IMR-90 (cell line): ENCODE measurements at places on chromosomes 2 and 18. TPM values are rescaled to one million over a fixed set of nuclear protein-coding genes. Genes with fewer than 3 reads are reported as not detected.

FAM161A gene
- 1.1 and 1.3 TPM in 2 replicates for total RNA-seq

MC4R gene
- 0.18 and 0.28 TPM in 2 replicates for total RNA-seq

RAB27B gene
- total RNA-seq: 1.3 and 1.7 TPM in 2 replicates

EMX1 gene
- total RNA-seq: not detected in 2 replicates

PPP1R1C gene
- 0.28 and 0.36 TPM in 2 replicates for total RNA-seq

PAX3 gene
- not detected in 2 replicates for total RNA-seq

DSC1 gene
- not detected in 2 replicates for total RNA-seq

RBM43 gene
- 1.6 and 2.5 TPM in 2 replicates for total RNA-seq

CYP1B1 gene
- 1.1 and 1.9 TPM in 2 replicates for total RNA-seq

- DNase-seq: peak; percentile 72
Measured at GRCh38 chr2:201886504-201886903, 80.2 kb downstream of the CDK15 start.

GRCh38 chr2:212520340-212520739 is 18.3 kb downstream of the ERBB4 start:
- no peak for DNase-seq

GRCh38 chr2:229489016-229489415 is 217.9 kb upstream of the PID1 start:
- DNase-seq: peak; percentile 13

- no peak for DNase-seq
Measured at GRCh38 chr2:49687918-49688317, 533.6 kb upstream of the FSHR start.

DNA sequence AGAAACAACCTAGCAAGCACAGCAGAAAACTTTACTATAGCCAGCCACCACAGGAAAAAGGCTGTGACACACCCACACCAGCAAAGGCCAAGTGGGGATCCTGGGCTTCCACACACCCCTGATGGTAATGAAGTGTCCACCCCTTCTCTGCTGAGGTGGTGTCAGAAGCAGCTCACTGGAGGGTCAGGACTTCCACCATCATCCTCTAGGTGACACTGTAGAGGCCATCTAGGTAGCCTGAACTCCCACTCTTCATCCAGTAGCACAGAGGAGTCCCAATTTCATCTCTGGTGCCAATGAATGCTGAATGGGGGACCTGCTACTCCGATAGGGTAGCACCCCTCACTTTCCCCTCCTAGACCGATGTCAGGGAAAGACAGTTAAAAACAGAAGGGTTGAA is 1544.4 kb downstream of the LRP1B start:
- peak; percentile 30 for DNase-seq

DNA sequence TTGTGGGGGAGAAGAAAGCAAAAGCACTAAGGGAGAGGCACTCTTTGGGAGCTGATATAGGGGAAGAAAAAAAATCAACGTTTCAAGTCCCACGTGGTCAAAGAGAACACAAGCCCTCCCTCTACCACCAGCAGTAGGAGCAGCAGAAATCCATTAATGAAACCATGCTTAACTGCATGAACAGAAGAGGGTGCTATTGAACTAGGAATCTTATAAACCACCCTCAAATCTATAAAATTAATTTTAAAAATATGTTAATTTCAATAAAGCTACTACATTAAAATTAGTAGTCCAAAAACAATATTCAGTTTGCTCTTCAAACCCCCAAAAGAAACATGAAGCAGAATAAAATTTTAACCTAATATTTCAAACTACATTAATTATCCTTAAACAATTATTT is 147.8 kb downstream of the TMEM18 start:
- DNase-seq: peak; percentile 1

DNA sequence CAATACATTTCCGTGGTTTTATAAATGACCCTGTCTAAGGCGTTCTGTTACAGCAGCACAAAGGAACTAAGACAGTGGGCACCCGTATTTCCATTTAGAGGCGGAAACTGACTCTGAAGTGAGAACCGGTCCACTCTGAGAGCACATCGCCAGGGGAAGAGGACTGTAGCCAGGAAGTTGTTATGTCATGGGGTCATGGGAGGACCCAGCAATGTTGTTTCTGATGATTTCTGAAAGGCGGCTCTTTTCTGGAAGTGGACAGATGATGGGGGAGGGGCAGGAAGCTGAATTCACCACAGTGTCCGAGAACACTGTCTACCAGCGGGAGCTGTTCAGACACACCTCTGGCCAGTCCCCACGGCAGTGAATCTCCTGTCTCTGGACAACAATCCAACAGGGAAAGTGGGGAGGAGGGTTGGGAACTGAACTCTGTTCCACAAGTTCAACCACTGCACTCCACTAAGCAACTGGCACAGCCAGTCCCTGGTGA is 2.1 kb upstream of the LRRFIP1 start:
- no peak for DNase-seq

DNA sequence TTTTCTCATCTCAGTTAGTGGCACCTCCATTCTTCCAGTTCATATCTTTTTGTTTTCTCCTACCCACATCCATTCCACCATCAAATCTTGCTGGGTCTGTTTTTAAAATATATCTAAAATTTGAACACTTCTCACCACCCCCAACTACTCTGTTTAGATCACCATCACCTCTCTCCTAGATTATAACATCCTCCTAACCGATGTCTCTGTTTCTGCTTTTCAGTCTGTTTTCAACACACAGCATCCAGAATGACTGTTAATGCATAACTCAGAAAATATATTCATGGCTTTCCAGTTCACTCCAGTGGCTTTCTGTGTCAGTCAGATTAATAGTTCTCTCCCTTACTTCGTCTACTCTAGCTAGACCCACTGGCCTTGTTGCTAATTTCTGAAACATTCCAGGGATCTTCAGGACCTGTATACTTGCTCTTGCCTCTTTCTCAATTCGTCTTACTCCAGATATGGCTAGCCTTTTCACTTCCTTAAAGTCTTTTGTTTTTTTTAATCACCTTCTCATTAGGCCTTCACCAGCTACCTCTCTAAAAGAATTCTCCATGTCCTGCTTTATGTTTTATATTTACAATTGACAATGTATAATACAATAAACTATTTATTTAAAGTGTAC is 105.3 kb downstream of the COMMD1 start:
- no peak for DNase-seq

DNA sequence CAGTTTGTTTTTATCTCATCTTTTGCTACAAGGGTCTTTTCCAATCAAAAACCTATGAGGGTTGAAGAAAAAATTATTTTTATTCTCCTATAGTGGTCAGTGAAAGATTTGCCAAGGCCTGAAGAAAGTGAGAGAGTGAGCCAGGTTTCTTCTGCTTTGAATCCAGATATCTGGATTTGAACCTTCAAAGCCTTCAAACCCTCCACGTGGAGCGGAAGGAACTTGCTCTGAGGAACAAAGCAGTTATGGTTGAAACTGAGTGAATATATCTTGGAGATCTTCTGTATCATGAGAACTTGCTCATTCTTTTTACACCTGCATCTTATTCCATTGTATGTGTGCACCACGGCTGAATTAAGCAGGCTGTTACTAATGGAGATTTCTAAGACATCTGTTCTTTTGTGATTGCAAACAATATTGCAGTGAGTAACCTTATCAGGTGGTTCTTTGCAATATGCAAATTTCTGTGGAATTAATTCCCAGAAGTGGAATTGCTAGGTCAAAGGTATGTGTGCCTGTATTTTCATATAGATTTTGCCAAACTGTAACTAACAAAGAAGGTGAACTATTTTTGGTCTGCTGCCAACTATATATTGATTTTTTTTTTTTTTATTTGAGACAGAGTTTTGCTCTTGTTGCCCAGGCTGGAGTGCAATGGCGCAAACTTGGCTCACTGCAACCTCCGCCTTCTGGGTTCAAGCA is 147.9 kb downstream of the B3GNT2 start:
- no peak for DNase-seq

GRCh38 chr2:224086226-224086914 is 47.3 kb upstream of the SERPINE2 start:
- peak; percentile 89 for DNase-seq

DNA sequence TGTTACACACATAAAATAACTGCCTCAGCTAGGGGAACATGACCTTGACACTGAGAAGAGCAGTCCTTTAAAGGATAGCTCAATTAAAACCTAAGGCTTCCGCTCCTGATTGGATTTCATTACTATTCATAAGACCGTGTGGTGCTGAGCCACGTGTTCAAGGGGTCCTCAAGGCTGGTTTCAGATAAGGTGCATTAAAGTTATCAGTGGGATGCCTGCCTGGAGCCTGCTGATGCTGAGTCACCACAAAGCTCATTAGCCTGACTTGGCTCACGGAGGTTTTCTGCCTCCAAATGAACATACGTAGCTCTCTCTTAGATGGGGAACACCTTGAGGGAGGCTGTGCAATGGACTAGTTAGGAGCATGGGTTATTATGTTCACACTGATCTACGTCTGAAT is 518.9 kb downstream of the TDRD15 start:
- DNase-seq: peak; percentile 27

DNA sequence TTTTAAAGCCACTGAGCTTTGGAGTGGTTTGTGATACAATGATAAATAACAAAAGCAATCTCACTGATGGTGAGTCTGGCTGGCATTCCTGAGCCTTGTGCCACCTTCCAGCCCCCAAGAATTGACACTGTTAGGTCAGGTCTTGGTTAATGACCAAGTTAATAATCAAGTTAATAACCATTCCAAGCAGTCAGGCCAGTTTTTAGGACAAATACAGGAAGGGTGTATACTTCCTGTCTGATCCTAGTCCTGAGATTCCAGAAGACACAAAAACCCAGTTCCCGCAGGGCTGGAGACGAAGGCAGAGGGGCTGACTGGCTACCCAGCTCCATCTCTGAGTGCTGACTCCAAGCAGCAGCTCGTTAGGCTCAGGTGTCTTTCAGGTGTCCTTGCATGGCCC is 74.6 kb upstream of the LAPTM4A start:
- no peak for DNase-seq

GRCh38 chr2:218031771-218032257 is 29.0 kb upstream of the TNS1 start:
- no peak for DNase-seq

GRCh38 chr2:126878601-126879000 is 20.1 kb upstream of the TEX51 start:
- DNase-seq: no peak

DNA sequence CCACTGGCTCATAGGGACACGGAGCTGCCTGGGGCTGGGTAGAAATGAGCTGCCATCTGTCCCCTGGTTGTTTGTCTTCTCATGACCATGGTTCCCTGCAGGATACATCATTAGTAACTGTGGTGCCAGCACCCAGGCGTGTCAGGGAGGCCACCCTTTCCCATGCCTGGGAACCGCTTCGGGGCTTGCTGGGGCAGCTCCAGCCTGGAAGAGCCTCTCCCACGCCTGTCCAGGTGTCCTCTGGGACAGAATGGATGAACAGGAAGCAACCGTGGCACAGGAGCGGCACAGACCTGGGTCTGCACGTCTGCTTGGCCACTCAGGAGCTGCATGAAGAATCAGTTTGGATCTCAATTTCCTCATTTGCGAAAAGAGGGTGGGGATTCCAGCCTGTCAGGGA is 34.8 kb downstream of the SDC1 start:
- no peak for DNase-seq

GRCh38 chr18:6370886-6371635 is 43.6 kb downstream of the L3MBTL4 start:
- no peak for DNase-seq

- DNase-seq: no peak
Measured at GRCh38 chr2:230695551-230695950, 17.1 kb upstream of the CAB39 start.

GRCh38 chr2:156379071-156379470 is 46.5 kb upstream of the NR4A2 start:
- DNase-seq: no peak

DNA sequence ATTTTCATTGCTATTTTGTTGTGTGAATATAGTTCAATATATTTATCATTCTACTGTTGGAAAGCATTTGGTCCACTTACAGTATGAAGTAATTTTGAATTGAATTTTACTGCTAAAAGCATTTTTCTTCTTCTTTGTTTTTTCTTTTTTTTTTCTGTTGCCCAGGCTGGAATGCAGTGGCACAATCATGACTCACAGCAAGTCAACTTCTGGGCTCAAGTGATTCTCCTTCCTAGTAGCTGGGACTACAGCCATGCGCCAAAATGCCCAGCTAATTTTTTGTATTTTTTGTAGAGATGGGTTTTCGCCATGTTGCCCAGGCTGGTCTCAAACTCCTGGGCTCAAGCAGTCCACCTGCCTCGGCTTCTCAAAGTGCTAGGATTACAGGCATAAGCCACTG is 2.4 kb upstream of the ETAA1 start:
- DNase-seq: peak; percentile 53

DNA sequence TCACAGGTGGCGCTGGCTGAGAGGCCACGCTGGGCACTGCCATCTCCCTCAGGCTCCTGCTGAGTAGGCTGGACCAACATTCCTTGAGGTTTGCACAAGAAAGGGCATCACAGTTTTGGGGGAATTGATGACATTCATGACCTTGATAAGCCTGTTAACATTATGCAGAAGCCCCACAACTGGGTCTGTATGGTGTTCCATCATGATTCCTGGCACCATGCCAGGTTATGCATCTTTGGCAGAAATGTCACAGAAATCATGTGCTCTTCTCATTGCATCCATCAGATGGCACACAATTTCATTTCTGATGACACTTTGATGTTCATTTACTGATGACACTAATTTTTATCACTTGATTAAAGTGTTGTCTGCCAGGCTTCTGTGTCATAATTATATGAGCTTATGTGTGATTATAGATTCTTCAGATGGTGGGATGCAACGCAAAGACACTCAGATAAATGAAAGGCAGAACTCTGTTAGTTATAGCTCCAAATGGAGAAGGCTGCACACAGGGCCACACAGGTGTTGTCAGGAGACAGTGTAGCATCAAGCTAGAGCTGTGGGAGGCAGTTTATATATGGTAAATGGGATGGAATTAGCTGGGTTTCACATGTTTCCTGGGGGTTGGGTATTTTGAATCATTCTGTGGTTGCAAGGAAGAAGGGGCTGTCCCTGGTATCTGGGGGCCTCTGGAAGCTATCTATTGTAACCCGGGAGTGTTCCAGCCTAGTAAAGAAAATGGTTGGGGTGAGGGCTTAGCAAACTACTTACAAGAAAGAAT is 191.3 kb downstream of the SLC39A10 start:
- no peak for DNase-seq

DNA sequence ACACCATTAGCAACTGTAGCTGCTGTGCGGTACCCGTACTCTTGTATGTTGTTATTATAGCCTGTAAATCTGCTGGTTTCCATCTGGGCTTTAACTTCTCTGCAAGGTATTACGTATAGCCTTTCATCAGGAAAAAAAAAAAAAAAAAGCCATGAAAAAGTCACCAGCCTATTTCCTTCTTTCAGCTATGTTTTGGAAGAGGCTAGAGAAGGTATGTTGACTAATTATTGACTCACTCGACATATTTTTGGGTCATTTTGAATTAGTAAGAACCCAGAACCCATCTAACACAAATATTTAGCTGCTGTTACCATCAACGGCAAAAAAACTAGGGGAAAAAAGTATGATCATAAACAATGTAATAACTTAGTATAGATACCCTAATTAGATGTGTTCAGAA is 1395.6 kb downstream of the SUCLG1 start:
- DNase-seq: peak; percentile 17

GRCh38 chr18:79983793-79984192 is 4.6 kb downstream of the TXNL4A start:
- DNase-seq: no peak

- no peak for DNase-seq
Measured at GRCh38 chr18:62324181-62324828, 805 bp upstream of the TNFRSF11A start.

GRCh38 chr2:85787981-85788340 is 34.2 kb downstream of the ATOH8 start:
- DNase-seq: no peak
